ENCODE measurements at places on chromosomes 4 and X. TPM values are rescaled to one million over a fixed set of nuclear protein-coding genes. Genes with fewer than 3 reads are reported as not detected.

ZDHHC15 gene
- total RNA-seq, result 0.02 TPM

MND1 gene
- 21.1 TPM for total RNA-seq

ATP2B3 gene
- not detected for total RNA-seq

EGFL6 gene
- total RNA-seq, result 9.2 TPM

PFKFB1 gene
- 0.27 TPM for total RNA-seq

FGF2 gene
- 0.30 TPM for total RNA-seq

ETDC gene
- total RNA-seq, result not detected

CXCL1 gene
- not detected for total RNA-seq

ENAM gene
- total RNA-seq, result not detected

CCSER1 gene
- total RNA-seq, result not detected

MAP9 gene
- total RNA-seq, result 3.3 TPM

GAB3 gene
- 8.6 TPM for total RNA-seq

MAOB gene
- 4.0 TPM for total RNA-seq

TCEAL2 gene
- total RNA-seq, result not detected

SOWAHB gene
- total RNA-seq, result not detected

KIF4A gene
- total RNA-seq, result 32.2 TPM

All from T-helper 2 cell treated with Interferon-gamma antibody and Interleukin-4, amounts not matched to agents 100 ng/mL and 5 ng/mL, for 36 hours (primary cell).